ENCODE measurements at places on chromosomes 3 and 15.

DNA sequence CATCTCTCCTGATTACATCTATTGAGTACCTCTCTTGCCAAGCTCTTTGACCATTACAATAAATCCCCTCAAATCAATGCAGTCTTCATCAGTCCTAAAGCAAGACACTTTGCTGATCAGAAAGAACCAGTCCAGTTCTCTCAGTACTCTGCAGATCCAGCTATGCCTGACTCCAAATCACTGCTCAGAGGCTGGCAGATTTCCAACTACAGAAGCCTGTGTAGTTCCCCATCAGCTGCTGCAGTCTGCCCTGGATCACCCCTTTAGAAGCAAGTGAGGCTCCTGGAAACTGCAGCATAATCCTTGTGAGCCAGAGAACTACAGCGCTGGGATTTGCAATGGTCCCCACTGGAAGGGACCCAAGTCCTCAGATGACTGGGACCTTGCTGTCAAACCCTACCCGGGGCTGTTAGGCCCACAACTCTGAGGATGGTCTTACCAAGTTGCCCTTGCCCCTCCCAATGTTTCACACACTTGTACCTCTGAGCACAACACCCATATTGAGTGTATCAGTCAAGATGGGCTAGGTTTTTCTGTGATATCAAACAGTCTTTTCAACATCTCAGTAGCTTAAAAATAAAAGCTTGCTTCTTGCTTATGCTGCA is 81.9 kb upstream of the TOPAZ1 start:
- no peak for DNase-seq

GRCh38 chr3:94374439-94375161 is 311.7 kb downstream of the NSUN3 start:
- DNase-seq: no peak

DNA sequence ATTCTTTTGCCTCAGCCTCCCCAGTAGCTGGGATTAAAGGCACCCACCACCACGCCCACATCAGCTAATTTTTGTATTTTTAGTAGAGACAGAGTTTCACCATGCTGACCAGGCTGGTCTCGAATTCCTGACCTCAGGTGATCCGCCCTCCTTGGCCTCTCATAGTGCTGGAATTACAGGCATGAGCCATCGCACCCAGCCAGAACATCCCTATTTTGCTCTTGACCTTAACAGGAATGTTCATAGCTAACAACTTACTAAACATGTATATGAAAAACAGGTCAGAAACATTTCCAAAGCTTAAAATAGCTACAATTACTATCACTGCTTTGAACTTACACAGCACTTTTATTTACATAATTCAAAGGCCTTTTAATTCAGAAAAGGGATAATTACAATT is 33.7 kb downstream of the UQCC5 start:
- no peak for DNase-seq

DNA sequence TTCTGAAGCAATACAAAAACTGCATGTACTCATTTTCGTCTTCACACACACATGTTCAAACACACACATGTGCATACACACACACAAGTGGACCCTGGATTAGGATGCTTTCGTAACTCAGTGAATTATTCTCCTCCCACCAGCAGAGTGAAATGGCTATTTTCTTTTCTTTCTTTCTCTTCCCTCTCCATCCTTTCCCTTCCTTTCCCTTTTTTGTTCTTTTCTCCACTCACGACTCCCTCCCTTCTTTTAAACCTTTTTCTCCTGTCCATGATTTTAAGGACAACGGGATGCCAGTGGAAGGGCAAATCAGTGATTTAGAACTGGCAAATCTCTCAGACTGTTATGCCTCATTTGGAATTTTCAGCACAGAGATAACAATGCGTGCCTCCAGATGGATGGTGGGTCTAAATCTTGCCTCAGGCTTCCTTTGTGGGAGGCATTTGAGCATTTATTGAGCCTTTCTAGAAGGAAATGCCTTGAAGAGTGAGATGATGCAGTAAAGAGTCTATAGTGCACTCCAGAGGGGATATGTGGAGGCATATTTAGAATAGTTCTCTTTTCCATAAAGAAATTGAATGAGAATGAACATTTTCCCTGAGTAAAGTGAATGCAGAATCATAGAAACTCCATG is 130.4 kb upstream of the SLC7A14 start:
- no peak for DNase-seq

GRCh38 chr3:194879126-194879877 is 193.6 kb downstream of the FAM43A start:
- no peak for DNase-seq
